Amniotic stem cell (primary cell): ENCODE measurements at places on chromosomes 7 and 10.

DNA sequence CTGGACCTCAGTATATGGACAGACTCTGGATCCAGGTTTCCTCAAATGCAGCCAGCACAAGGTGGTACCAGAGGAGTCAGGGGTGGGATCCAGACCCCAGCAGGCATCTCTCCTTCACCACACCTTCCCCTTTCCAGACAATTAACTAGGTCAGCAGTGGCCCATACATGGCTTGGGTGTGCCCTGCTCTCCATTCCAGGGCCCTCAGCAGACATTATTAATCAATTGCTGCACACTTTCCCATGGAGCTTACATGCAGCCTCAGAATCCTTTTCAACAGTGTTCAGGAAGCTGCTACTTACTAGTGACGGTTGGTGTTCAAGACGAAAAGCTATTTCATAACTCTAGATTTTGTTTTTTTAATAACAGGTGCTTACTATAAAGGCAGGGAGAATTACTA, 6.0 kb downstream of the COL13A1 start:
- DNase-seq = no peak

DNA sequence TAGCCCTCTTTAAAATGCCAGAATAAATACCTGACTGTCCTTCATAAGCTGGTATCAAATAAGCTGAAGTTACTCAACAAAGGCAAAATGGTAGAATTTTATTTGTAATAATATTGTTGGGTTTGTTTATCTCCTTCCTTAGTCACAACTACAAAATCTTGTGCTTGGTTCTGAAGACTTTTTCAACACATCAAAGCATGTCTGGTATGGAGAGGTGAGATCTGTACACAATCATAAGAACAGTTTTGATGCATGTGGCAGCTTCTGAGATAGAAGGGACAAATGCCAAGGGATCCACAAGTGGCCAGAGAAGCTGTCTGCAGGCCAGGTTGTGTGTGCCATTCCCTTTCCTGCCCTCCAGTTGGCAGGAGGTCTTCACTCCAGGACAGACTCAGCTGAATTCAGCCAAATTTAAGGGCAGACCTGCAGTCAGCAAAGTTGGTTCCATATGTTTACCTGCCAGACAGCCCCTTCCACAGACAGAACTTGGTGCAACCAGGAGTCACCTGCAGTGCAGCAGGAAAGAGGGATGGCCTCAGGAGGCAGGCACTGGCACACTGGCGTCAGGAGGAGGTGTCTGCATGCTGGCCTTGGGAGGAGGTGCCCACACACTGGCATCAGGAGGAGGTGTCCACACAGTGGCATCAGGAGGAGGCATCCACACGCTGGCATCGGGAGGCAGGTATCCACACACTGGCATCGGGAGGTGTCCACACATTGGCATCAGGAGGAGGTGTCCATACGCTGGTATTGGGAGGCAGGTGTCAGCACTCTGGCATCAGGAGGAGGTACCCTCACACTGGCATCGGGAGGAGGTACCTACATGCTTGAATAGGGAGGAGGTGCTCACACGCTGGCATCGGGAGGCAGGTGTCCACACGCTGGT, 93.1 kb upstream of the IKZF1 start:
- DNase-seq = no peak

GRCh38 chr7:156129522-156129921, 317.3 kb upstream of the SHH start:
- DNase-seq = no peak

DNA sequence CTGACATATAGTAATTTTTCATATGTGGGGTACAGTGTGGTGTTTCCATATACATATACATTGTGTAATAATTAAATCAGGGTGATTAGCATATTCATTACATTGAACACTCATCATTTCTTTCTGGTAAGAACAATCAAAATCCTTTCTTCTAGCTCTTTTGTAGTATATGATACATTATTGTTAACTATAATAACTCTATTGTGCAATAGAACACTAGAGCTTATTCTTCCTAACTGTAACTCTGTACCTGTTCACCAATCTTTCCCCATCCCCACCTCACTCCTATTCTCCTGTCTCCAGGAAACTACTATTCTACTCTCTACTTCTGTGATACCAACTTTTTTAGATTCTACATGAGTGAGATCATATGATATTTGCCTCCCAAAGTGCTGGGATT, 9.4 kb downstream of the BZW2 start:
- no peak for DNase-seq

- no peak for DNase-seq
Measured at GRCh38 chr7:91247500-91247899, 16.7 kb upstream of the FZD1 start.

GRCh38 chr10:13658871-13659685, 72.3 kb downstream of the PRPF18 start:
- DNase-seq = no peak

GRCh38 chr10:33227489-33227888, 107.0 kb downstream of the NRP1 start:
- no peak for DNase-seq

GRCh38 chr7:20151708-20152456, 65.3 kb downstream of the MACC1 start:
- DNase-seq = no peak

GRCh38 chr7:87317691-87318245, 27.7 kb upstream of the CROT start:
- no peak for DNase-seq

DNA sequence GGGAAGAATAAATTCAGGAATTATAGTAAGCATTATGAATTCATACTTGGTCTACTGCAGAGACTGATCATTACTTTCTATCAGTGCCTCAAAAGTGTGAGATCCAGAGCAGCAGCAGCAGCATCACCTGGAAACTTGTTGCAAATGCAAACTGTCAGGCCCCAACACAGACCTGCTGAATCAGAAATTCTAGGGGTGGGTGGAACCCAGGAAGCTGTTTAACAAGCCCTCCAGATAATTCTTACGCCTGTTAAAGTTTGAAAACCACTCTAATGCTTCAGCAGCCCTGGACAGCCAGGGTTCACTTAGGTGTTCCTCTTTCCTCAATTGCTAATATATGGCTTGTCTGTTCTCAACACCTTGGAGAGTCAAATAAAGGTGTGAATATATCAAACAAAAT, 19.5 kb downstream of the CACUL1 start:
- DNase-seq = no peak

DNA sequence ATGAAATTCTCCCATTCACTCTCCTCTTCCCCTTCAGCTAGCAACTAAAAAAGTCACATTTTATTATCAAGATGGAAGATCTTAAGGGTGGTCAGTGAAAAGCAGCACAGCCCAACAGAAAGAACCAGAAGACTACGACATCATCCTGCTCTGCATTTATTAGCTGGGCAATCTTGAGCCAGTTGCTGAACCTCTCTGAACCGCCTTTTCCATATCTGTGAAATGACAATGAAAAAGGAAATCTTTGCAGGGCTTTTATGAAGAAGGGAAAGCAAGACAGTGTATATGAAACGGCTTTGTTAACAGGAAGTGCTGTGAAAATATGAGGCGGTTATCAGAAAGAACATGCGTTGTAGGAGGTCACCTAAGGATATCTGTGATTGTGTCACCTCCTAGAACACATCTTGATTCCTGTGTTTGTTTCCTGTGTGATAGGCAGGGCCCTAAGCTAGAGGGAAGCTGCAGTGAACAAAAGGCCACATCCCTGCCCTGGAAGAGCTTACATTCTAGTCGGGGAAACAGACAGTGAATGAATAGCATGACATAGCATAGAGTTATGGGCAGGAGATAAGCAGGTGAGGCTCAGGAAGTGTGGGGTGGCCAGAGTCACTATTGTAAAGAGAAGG, 36.0 kb upstream of the KCNMA1 start:
- DNase-seq = no peak

DNA sequence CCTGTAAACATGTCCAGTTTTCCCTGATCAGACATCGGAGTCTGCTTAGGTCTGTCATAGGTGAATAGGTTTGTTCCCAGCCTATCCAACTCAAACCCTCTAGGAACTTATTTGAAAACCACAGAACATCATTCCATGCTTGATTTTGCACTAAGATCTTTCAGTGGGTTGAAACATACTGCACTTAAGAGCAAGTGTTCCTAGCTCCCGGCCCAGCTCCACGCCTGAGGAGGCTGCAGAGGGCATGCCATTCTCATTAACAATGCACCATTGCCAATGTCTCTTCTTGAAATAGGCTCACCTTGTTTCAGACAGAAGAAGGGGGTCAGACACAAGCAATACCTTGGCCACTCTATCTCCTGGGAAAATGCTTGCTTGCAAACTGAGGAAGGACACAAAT, 78.0 kb upstream of the EGR2 start:
- DNase-seq = no peak

- peak; percentile 30 for DNase-seq
Measured at GRCh38 chr7:107874605-107875446, 16.2 kb upstream of the DLD start.

DNA sequence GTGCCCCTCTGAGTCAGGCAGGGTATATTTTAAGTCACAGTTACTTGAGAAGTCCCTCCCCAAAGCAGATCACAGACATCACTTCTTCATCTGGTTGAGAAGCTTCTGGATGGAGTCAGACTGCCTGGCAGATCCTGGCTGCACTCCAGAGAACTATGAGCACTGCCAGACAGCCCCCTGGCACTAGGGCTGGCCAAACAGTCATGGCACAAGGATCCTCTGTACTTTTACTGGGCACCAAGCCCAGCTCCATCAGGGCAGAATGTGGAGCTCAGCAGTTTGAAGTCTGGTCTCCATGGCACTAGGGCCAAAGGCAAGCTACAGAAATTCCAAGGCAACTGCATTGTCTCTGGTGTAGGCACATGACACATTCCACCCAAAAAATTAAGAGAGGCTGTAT, 162.1 kb downstream of the NRG3 start:
- no peak for DNase-seq

GRCh38 chr10:3781468-3782145, 3.4 kb downstream of the KLF6 start:
- DNase-seq = no peak

DNA sequence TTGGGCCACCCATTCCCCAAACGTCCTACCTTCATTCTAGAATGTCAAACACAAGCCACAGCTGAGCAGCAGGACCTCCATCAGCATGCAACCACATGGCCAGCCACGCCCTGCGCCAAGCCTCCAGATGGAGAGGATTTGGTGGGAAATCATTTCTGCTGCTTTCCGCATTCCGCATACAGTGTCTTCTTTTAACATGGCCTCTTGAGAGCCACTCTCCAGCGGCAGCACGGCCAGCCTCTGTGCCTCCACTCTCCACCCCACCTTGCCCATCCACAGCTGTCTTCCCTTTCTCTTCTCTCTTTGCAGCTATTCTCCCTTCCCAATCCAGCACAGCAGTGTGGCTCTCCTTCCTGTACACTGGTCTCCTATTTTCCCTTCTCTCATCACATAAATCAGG, 389.1 kb downstream of the PAXIP1 start:
- DNase-seq = no peak

DNA sequence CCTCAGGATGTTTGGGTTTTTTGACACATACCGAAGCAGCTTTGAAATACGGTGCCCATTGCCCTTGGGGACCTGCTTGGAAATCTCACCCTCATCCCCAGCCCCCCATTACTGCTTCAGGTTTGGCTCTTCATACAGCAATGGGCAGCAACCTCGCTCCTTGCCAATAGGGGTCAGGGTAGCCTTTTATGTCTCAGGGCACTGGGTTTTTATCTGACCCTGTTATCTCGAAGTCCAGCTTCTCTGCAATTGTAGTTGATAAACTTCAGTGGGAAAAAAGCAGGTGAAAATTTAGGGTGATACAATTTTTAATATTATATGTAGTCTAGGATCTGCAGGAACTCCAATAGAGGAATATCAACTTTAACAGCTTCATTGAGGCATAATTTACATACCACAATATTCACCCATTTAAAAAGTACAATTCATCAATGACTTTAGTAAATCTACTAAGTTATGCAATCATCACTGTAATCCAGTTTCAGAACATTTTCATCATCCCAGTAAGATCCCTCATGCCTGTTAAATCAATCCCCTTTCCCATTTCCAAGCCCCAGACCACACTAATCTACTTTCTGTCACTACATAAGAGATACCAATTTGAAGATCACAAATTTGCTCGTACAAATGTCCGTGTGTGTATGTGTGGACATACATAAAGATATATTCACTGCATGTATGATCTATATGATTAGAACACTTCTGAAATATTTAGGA, 386.2 kb downstream of the KCNMA1 start:
- no peak for DNase-seq

GRCh38 chr7:54833001-54833467, 74.0 kb upstream of the SEC61G start:
- DNase-seq = no peak

DNA sequence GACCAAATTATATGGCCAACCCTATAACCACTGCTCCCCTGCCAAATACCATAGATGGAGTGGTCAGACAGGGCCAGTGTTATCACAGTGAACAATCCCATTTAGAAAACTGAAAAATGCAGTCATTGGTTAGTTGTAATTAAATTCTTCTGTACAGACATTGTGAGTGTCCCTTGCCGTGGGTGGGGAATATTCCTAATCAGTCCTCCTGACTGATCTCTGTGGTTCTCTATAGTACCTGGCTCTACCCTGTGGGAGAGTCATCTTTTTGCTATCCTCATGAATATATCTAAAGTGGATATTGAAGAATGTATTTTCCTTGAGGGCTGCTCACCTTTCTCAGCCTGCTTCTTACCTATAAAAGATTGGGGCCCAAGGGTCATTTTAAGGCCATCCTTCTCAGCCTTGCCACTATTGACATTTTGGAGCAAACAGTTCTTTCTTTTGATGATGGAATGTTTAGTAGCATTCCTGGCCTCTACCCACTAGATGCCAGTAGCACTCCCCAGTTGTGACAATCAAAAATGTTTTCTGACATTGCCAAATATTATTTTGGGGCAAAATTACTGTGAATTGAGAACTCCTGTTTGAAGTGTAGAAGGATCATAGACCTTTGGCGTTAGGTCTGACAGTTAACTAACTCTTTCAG, 110.2 kb downstream of the MAPK8 start:
- no peak for DNase-seq

- no peak for DNase-seq
Measured at GRCh38 chr10:132404911-132405462, 8.0 kb downstream of the PWWP2B start.

GRCh38 chr7:36472141-36472729, 82.6 kb downstream of the ANLN start:
- DNase-seq = no peak

- DNase-seq = no peak
Measured at GRCh38 chr10:85601526-85601925, 765.1 kb downstream of the GRID1 start.

DNA sequence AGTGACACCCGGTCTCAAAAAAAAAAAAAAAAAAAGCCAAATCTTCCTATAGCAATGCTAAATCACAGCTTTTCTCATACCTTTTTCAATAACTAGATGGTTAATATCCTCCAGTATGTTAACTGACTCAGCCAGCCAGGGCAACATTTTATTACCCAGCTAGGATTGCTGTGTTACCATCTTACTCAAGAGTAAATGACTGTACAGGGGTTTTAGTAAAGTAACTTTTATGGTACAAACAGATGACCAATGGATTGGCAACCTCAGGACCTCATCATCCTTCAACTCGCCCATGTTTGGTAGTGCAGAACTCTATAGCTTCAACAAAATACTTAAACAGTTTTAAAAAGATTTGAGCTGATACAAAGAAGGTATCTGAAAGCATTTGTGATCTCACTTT, 59.5 kb downstream of the HBP1 start:
- DNase-seq = no peak

GRCh38 chr7:52592698-52593097, 442.7 kb upstream of the POM121L12 start:
- no peak for DNase-seq
